ENCODE measurements at places on chromosomes 11 and 22. TPM values are rescaled to one million over a fixed set of nuclear protein-coding genes. Genes with fewer than 3 reads are reported as not detected.

DNA sequence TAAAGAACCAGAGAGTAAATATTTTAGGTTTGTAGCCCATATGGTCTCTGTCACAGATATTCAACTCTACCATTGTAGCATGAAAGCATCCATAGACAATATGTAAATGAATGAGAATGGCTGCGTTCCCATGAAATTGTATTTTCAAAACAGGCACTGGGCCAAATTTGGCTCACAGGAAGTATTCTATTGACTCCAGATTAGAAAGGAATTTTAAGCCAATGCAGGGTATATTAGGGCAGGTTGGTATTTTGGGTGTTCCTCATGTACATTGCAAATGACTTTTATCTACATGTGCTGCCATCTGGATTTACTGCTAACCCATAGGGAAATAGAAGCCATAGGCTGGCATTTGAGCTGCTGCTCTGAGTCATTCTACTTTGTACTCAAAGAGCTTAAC, 35.1 kb upstream of the PDGFD start:
- DNase-seq, result no peak
- no peak overlapping the region for H3K27ac ChIP-seq
- peaks cover 3% of the 10 kb centered on the region for H3K27me3 ChIP-seq
- H3K36me3 ChIP-seq, result no peaks in the 10 kb centered on the region
- no peaks in the 10 kb centered on the region for H3K4me1 ChIP-seq
- H3K4me3 ChIP-seq, result no peak overlapping the region

- peaks cover 17% of the 10 kb centered on the region for H3K36me3 ChIP-seq
- no peaks in the 10 kb centered on the region for H3K27me3 ChIP-seq
- H3K27ac ChIP-seq, result no peak overlapping the region
- no peak overlapping the region for H3K4me3 ChIP-seq
These were observed 245.6 kb upstream of the B3GAT1 start for GRCh38 chr11:134657631-134658030.

DNA sequence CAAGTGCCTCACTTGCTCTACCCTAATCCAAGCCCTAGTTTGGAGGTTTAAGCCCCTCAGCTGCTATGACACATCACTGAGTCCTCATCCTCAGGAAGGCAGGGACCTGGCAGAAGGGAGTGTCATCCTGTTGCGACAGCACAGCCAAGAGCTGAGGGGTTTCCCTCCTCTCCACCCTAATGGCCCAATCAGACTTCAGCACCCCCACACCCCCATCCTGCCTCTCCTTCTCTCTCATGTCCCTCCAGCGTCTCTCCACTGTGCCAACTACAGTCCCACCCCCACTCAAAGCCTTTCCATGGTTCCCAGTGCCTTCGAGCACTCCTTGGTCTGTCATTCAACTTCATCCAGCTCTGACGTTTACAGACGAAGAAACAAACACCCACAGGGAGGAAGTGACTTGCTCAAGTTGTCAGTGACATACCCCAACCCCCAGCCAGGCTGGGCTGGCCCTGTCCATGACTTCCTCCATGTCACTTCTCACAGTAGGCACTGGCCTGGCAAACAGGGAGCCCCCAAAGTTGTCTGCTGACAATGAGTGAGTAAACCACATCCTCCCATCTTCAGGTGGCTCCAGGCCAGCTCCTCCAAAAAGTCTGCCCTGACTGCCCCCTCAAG, 15.6 kb downstream of the ARAP1 start:
- peaks cover 4% of the 10 kb centered on the region for H3K36me3 ChIP-seq
- peaks cover 60% of the 10 kb centered on the region for H3K4me1 ChIP-seq
- peak overlapping the region; percentile 60 for H3K4me3 ChIP-seq
- DNase-seq, result peak; percentile 66
- no peaks in the 10 kb centered on the region for H3K27me3 ChIP-seq

Gene OR51I1
- not detected for total RNA-seq

Gene GDPD4
- not detected for total RNA-seq
